ENCODE measurements at places on chromosomes 12 and 14.

- no peak for DNase-seq
These were observed 3.6 kb downstream of the ITGA7 start for GRCh38 chr12:55703901-55704761.

DNA sequence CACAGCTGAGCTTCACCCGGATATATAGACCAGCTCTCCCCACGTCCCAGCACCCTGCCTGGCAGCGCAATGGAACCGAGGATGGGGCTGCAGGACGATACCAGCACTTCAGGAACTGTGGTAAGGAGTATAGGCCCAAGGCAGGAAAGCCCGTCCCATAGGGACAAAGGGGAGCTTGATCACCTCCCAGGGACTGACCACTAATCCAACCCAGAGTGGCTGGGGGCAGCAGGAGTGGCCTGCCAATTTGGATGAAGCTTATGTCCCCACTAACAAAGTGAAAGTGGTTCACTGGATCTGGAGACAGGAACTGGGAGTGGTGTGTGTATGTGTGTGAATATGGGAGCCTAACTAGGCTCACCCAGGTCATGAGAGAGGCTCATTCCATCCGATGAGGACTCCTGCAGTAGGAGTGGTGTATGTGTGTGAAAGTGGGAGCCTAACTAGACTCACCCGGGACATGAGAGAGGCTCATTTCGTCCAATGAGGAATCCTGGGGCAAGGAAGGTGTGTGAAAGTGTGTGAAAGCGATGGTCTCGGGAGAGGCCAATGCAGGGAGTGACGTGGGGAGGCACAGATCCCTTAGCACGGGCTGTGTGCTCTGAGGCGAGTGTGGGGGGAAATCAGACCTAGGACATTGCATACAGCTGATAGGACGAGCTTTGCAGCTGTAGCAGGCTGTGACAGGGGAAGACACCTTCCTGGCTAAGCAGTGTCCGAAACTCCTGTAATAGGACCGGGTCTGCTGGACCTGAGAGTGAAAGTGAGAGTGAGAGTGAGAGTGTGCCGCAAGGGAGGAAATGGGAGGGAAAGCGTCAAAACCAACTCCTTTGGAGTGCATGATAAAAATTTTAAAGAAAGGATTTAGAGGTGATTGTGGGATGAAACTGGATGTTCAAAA, 25.7 kb downstream of the KLRK1 start:
- DNase-seq = peak; percentile 65

DNA sequence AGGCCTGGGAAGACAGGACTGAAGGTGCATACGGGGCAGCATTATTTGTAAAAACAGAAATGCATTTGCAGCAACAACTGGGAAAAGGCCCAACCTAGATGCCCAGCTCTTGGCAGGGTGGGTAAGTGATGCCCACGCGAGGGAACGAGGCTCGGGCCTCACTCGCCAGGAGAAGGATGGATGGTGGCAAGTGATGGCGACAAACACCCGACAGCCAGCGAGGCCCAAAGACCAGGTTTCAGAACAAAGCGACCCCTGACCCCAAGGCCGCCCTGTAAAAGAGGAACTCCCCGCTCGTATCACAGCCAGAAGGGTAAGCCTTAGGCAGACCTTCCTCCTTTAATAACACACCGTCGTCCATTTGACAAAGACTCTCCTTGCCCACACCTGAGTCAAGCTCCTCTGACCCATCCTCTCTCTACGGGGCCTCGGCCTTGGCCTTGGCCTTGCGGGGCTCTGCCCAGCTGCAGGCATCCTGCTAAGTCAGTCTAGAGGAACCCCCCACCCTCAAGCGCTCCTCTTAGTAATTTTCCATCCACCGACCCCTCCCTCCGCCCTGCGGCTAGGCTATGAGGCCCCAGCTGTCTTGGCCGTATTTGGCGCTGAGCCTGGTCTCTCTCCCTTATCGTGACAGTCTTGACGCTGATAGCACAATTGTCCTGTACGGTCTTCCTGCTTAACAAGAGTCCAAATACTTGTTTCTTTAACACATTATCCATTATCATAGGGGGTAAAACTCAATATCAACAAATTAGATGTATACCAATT, 80.2 kb downstream of the NCOR2 start:
- DNase-seq = no peak

- peak; percentile 7 for DNase-seq
These were observed 64.1 kb downstream of the RAD51B start for GRCh38 chr14:67883717-67884116.

DNA sequence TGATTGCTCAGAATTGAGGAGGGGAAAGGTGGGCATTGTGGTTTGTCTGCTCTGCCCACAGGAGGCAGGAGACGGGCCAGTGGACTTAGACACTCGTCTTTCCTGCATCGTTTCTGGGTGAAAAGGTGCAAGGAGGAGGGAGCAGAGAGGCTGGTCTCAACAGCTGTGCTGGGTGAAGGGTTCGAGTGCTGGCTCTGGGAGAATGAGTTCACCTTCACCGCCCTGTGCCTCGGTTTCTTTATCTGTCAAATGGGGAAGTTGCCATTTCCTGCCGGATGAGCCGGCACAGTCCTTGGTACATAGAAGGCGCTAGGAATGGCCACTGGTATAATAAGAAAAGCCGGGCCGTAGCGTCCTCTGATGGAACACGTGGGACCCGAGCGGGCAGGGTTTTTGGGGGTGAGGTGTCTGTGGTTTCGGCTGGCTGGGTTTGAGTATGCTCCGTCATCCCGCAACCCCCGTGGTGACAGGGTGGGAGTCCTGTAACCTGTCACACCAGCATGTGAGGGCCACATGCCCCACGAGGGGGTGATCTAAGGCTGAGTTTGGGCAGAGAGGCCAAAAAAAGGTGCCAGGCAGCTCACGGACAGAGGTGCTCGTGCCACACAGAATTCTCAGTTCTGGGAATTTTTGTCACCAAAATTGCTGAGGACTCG, 7.3 kb downstream of the BCL7A start:
- no peak for DNase-seq

GRCh38 chr12:8989413-8989812, at the start of gene KLRG1:
Gene KLRG1, plus strand, starts transcription at chr12:8989546. Its CDS starts 90 bp downstream, at chr12:8989636.
- no peak for DNase-seq

GRCh38 chr14:37668646-37669045, 73.2 kb downstream of the TTC6 start:
- no peak for DNase-seq
